ENCODE measurements at places on chromosomes 5 and 9.
A peak's percentile ranks its signal among the peaks of the same experiment; 100 is the strongest.

- DNase-seq = no peak
Observed at GRCh38 chr9:123425836-123426365, 69.9 kb downstream of the CRB2 start.

- DNase-seq = no peak
Observed at GRCh38 chr9:114409103-114409780, 21.5 kb upstream of the AKNA start.

DNA sequence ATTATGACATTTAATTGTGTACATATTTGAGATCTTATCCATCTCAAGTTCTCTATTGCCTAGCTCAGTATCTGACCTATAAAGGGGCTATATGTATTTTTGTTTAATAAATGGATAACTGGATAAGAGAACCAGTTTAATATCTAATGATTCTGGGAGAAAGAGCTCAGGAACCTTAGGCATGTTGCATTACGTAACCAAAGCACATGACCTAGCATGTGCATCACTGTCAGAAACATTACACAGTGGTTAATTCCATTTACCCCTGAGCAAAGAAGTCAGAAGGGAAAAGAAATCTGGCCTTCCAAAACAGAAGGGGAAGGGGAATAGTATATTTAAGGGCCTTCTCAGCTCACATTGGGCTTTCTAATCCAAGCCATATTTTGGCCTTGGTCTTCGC lies 12.3 kb downstream of the PAPPA start:
- DNase-seq = peak; percentile 46

DNA sequence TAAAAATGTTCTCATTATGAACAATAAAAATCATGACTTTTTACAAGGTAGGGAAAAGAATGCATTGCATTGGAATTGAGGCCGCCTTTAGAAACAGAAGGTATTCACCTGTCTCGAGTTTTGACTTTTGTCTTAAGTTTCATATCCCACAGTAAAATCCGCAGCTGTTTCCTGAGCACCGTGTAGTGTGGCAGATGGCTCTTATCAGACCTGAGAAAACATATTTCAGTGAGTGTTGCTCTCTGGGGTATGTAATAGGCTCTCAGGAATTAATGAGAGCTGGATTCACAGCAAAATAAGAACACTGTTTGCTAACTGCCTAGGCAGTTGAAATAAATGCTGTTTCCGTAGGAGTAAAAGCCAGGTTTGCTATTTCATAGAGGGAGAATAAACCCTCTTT lies 221.4 kb downstream of the CFAP90 start:
- DNase-seq = no peak

GRCh38 chr5:174789596-174789995 lies 65.2 kb downstream of the MSX2 start:
- no peak for DNase-seq

GRCh38 chr9:40884072-40884901 lies 244.2 kb downstream of the FOXD4L6 start:
- no peak for DNase-seq

GRCh38 chr5:30736669-30737068 lies 456.8 kb upstream of the CDH6 start:
- DNase-seq = no peak

GRCh38 chr9:134631881-134632280 lies 9.7 kb upstream of the COL5A1 start:
- DNase-seq = no peak

- DNase-seq = peak; percentile 94
Observed at GRCh38 chr5:14928661-14929060, 57.1 kb upstream of the ANKH start.

- DNase-seq = peak; percentile 64
Observed at GRCh38 chr5:142611154-142611553, 74.7 kb downstream of the FGF1 start.

DNA sequence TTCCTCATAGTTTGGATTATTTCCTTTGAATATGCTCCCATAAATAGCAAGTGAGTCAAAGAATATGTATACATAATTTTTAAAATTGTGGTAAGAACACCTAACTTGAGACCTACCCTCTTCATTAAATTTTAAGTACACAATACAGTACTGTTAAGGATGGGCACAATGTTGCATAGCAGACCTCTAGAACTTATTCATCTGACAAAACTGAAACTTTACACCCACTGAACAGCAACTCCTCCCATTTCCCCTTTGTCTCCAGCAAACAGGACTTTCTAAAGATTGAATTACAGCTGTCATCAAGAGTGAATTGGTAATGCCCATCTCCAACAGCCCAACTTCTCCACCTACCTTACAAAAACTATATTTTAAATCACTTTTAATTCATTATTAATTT lies 388.9 kb downstream of the HTR1A start:
- no peak for DNase-seq

GRCh38 chr5:108810717-108811116 lies 63.0 kb downstream of the FER start:
- no peak for DNase-seq

GRCh38 chr5:181232593-181232992 lies 9.5 kb downstream of the TRIM41 start:
- no peak for DNase-seq

DNA sequence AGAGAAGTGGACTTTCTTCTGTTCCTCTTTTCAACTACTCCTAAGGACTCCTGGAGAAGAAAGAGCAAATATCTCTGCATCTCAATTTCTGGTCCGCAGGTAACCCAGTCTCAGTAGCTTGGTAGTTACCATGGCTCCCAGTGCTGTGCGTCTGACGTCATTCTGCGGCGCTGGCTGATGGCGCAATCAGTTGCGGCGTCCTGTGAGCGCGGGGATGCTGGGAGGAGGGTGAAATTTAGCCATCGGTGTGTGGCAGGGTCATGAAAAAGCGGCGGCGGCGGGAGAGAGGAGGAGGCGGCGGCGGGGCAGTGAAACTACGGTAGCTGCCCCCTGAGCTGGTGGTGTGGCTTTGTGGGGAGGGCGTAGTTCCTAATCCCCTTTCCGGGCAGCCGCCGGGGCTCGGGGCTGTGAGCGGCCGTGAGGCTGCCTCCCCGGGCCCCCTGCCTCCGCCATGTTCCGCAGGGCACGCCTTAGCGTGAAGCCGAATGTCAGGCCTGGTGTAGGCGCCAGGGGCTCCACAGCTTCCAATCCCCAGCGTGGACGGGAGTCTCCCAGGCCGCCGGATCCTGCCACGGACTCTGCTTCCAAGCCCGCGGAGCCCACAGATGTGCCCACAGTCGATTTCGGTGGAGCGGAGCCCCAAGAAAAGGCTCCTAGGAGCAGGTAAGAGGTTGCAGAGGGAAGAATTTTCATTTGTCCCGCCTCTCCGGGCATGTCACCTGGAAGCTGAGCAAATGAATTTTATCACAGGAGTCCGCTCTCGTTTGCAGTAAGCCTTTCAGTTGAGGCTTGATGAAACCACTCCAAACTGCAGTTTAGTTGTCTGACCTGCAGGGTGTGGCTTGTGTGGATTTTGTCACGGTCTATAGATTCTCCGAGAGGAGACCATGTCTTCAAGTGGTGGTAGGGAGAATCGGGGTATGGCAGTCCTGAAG lies at the start of gene BDP1:
Gene BDP1 (plus strand): TSS at position 225 of the 935 bp plus-strand sequence. CDS start 227 bp downstream, at position 452.
- DNase-seq = peak; percentile 93

GRCh38 chr9:76372336-76372735 lies 21.9 kb downstream of the RFK start:
- DNase-seq = no peak

Measured in fibroblast of skin of abdomen (primary cell).